ENCODE measurements at places on chromosomes 5 and 9.
A peak's percentile ranks its signal among the peaks of the same experiment; 100 is the strongest.

GRCh38 chr5:174433098-174433497, 291.3 kb upstream of the MSX2 start:
- DNase-seq = no peak

DNA sequence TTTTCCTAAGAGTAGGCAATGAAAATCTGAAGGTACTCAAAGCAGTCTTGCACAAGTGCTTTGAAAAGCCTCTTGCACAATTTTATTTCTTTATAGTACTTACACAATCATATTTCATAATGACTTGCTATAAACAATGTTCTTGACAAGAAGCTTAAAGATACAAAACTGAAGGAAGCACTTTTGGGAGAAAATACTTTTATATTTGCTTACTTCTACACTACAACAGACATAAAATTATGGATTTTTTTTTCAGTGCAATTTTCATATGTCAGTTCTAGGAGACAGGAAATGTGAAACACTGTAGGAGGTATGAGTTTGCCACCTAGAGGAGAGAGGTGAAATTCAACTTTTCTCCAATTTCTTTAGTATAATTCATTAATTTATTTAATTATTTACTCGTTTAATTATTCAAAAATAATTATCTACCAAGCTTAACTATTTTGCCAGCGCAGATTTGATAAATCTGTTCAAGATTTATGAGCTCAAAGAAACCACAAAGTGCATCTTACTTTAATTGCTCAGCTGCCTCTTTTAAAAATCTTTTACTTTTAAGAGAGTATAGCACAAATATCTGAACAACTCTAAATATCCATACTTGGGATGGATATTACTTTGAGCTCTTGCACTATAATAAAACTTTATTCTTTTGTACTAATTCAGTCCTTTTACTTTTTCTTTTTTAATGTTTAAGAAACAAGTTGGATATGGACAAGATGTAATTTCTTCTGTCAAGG, 29.0 kb upstream of the CDKN2B start:
- no peak for DNase-seq

- peak; percentile 44 for DNase-seq
Observed at GRCh38 chr5:137695651-137696428, 40.0 kb downstream of the KLHL3 start.

GRCh38 chr5:9544502-9545135, 1.3 kb downstream of the SEMA5A start:
- no peak for DNase-seq

DNA sequence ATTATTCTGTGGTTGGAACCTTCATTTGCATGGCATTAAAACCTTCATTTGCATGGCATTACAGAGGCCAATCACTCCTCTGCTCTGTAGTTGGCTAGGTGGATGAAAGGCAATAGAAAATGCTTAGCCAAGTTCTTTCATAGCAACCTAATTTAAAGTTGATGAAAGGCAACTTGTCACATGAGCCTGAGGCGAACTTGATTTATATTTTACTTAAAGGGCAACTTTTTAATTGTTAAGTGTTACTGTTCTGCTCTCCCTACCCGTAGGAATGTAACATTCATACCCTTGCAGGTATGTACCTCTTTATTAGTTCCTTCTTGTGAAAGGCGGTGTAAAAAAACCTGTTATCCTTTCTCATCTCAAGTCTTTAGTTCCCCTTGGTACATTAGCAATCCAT, 7.9 kb upstream of the ERMP1 start:
- DNase-seq = no peak

DNA sequence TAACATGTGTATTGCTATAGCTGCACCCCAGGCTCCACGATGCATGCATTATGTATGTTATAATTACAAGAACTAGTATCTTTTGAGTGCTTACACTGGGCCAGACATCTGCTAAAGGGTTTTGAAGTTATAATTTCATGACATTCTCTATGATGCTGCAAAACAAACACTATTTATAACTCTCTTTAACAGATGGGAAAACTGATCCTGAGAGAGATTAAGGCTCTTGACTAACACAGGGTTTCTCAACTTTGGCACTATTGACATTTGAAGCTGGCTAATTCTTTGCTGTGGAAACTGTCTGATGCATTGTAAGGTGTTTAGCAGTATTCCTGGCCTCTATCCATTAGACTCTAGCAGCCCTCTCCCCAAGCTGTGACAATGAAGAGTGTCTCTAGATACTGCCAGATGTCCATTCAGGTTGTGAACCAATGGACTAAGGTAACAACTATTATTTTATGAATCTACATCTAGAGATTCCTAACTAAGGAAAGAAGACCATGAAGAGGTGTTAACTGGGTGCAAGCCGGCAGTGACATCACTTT, 258.6 kb downstream of the ASTN2 start:
- no peak for DNase-seq

DNA sequence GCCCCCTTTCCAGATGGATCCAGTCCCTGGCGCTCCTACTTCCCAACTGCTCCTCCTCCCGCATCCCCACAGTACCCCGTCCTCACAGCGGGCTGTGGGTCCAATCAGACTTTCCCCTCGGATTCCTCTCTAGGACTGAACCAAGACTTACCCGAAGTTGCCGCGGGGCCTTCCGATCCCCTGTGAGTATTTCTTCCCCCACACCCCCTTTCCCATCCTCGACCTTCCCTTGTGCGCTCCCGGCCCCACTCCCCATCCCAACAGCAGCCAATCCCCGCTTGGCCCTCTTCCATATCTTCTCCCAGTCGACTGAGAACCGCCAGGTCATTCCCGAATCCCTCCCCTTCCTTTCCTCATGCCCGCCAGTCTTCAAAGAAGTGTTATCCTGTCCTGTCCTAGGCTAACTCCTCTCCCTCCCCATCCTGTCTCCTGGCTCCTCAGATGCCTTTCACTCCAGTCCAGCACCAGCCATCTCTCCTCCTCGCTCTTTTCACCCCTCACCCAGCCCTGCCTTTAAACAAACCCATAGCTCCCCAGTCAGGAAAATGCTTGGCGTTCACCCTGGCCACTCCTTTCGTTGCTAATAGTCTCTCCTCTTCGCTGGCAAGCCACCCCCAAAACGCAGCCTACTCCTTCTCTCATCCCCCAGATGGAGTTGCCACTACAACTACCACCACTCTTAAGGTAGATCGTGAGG, 646 bp downstream of the SWI5 start:
- DNase-seq = no peak

DNA sequence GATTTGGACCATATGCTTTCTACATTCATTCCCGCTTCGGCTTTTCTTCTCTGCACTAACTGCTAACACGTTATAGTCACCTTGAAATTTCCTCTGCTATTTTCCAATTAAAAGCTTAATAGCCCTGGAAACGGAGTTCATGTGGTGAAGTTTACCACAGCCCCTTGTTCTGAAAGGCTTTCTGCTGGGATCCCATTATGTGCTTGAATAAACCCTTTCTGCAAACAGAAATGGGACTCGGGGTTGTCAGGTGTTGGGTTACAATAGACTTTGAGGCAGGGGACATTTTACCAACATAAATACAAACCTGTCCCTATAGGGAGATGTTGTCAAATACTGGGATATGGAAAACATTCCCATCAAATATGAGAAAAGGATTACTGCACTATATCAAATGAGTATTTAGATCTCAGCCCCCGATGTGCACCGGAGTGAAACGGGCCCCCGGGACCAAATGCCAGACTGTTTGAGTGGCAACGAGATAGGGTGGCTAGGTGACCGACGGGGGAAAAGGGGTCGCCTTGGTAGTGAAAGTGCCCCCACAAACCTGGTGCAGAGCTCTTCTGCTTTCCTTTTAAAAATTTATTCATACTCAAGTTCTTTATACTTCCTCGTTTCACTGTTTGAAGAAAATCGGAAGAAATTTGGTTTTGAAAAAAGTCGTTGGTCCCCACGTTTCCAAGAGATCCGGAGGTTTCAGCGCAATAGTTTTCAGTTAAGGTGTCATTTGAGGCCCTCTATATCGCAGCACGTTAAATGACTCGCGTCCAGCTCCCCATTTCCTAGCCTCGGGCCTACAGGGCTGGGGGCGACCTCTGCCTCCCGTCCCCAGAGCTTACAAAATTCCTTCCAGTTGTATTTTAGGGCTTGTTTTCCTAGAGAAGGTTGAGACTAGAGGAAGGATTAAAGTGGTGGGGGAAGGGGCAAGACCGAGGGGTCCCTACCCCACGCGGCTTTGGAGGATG, 2.1 kb upstream of the DMRT3 start:
- no peak for DNase-seq
